CD4-positive, alpha-beta T cell treated with Interleukin-17A for 4 hours (primary cell): ENCODE measurements at places on chromosomes 6 and 20.

GRCh38 chr6:129500958-129501739 lies 208.8 kb downstream of the ARHGAP18 start:
- DNase-seq: peak; percentile 51

- DNase-seq: peak; percentile 36
Measured at GRCh38 chr20:63536997-63537524, at the start of gene PTK6. Gene PTK6, minus strand, starts transcription at chr20:63537376. Its CDS starts 62 bp downstream, at chr20:63537314.

- no peak for DNase-seq
Measured at GRCh38 chr20:61268024-61268423, 16.0 kb downstream of the CDH4 start.

- no peak for DNase-seq
Measured at GRCh38 chr6:120378582-120379220, 955.6 kb downstream of the TBC1D32 start.

DNA sequence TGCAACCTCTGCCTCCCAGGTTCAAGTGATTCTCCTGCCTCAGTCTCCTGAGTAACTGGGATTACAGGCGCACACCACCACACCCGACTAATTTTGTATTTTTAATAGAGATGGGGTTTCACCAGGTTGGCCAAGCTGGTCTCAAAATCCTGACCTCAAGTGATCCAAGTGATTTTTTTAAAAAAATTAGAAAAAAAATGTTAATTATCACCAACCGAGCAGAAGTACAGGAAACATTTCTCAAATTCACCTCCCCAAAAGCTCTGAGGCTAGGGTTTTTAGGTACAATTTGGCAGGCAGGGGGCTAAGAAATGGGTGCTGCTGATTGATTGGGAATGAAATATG lies 14.9 kb upstream of the SLC22A16 start:
- DNase-seq: no peak

- DNase-seq: no peak
Measured at GRCh38 chr6:151239603-151240035, at the start of gene AKAP12. Gene AKAP12, plus strand, starts transcription at chr6:151239967. Its CDS starts 596 bp downstream, at chr6:151240563.

DNA sequence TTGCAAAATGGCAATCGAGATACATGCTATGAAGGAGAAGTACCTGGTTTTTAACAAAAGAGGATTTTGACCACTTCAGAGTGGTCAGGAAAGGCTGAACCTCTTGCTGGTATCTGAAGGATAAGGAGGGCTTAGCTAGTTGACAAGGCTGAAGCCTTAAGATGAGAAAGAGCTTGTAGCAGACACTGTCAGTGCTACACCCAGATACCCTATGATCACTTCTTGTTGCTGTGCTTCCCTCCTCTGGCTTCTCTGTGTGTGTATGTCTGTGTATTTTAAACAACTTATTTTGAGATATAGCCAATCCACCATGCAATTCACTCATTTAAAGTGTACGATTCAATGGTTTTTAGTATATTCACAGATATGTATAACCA lies 38.9 kb upstream of the TGM2 start:
- DNase-seq: no peak

- peak; percentile 62 for DNase-seq
Measured at GRCh38 chr6:42960243-42961019, at the start of gene GNMT. Gene GNMT, plus strand, starts transcription at chr6:42960754. Its CDS starts 14 bp downstream, at chr6:42960768.

GRCh38 chr6:10745116-10745515 lies 2.5 kb upstream of the TMEM14B start:
- DNase-seq: no peak

DNA sequence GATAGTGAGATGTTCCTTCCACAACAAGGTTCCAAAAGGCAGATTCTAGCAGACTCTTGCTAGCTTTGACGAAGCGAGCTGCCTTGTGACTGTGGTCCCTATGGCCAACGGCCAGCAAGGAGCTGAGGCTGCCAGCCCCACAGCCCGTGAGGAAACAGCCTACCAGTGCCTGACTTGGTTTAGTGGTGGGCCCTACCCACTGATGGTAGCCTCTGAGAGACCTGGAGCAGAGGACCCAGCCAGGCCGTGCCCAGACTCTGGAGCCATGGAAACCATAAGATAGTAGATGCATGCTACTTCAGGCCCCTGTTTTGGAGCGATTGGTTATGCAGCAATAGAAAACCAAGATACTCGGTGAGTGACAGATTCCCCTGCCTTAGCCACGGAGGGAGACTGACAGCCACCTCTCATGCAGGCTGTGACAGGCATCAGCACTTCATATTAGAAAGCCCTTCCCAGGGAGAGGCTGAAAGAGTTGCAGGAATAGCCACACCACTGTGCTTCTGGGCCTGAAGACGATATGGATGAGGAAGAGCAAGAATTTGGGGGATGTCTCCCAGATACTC lies 19.2 kb downstream of the PSMG4 start:
- no peak for DNase-seq

DNA sequence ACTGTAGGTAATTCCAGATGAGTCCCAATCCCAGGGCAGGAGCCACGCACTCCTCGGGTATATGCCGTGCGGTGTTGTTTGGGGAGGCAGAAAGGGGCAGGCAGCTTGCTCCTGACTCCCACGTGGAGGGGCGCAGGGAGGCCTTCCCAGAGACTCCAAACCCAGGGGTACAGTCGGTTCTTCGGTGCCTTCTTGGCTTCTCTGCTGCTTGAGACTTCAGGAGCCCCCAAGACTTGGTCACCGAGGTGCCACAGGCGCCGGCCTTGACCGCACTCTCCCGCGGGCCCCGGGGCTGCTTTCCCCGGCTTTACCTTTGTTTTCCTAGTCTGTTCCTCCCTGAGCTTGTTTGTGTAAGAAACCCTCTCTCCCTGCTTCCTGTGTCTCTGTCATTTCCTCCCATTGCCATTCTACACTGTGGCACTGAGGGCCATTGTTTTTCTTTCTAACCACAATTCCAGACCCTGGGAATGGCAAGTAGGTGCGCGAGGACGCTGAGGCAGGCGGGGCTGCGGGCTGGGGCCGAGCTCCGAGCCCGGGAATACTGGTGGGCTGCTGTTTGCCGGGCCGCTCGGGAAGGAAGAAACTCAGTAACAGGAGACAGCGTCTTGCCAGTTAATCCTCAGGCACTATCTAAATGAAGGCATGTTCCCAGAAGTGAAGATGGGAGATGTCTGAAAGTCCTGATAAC lies 215.6 kb upstream of the HEY2 start:
- DNase-seq: no peak

- DNase-seq: no peak
Measured at GRCh38 chr6:36079601-36080000, 50.7 kb upstream of the MAPK13 start.

DNA sequence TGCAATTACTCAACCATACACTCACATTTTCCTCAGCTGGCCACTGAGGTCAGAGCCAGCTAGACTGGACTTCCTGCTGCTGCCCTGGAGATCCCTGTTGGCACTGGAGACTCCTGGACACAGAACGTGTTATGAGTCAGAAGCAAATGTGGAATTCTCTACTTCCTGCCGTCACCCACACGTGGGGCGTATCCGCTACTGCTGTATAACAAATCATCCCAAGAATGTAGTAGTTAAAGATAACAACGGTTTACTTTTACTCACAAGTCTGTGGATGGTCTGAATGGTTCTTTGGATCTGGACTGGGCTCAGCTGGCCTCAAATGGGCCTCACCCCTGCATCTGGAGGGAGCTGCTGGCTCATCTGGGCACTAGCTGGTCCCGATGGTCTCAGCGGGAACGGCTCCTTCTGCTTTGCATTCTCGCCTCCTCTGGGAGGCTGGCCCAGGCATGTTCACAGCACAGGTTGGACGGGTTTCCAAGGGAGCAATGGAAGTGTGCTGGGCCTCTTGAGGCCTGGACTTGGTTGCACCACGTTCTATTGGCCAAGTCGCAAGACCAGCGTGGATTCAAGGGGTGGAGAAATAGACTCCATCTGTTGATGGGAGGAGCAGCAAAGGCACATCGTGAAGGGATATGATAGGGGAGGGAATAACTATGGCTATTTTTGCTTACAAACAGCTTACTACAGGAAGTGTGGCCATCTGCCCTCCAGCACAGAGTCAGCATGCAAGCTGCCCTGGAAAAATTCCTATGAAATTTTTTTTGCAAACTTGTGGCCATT lies 118.5 kb downstream of the SNX5 start:
- DNase-seq: no peak

- DNase-seq: no peak
Measured at GRCh38 chr20:17304774-17305173, 77.9 kb downstream of the PCSK2 start.

DNA sequence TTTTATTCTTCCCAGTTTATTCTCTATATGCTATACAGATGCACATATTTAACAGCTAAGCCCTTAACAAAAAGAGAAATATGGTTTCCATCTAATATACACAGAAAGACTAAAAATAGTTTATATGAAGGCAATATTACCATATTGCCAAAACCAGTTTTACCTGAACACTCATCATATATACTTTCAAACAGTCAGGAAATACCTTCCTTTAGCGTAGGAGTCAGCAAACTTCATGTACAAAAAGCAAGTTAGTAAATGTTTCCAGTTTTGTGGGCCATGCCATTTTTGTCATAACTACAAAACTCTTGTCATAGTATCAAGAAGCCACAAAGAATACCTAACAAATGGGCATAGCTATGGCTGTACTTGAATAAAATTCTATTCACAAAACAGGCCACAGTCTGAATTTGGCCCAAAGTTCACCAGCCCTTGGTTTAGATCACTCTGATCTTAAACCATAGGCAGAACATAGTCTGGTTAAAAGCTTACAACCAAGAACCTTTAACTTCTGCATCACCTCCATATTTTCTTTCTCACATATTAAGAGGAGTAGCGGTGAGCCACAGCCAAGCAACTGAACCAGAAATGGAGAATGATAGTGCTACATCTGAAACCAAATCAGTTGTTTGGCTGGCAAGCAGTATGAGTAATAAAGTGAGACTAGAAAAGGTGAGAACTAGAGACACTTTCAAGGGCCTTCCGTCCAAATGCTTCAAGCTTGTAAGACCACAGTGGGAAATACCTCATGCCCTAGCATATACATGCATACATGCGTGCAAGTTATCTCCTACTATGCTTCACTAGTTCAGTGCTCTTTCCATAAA lies 116.6 kb downstream of the PTPRK start:
- DNase-seq: no peak

GRCh38 chr6:133814797-133815196 lies 74.1 kb upstream of the TCF21 start:
- DNase-seq: no peak

- DNase-seq: no peak
Measured at GRCh38 chr6:31776485-31776988, 591 bp downstream of the VWA7 start.

GRCh38 chr20:58224097-58224496 lies 4.4 kb downstream of the ANKRD60 start:
- no peak for DNase-seq

DNA sequence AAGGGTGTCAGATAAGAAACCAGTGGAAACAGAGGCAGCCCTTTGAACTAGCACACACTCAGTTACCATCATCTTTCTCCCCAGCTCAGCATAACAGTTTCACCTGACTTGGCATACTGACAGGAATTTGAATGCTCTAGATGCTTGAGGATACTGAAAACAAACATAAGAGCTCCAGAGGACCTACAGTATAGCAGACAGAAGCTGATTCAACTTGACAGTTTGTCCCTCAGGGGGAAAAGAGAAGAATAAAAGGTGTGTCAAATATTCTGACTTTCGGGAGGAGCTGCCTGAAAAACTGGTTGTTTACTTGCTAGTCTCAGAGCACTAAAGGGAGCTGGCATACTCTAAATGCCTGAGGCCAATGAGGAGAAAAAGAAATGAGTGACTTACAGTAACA lies 35.1 kb downstream of the EYS start:
- DNase-seq: no peak

DNA sequence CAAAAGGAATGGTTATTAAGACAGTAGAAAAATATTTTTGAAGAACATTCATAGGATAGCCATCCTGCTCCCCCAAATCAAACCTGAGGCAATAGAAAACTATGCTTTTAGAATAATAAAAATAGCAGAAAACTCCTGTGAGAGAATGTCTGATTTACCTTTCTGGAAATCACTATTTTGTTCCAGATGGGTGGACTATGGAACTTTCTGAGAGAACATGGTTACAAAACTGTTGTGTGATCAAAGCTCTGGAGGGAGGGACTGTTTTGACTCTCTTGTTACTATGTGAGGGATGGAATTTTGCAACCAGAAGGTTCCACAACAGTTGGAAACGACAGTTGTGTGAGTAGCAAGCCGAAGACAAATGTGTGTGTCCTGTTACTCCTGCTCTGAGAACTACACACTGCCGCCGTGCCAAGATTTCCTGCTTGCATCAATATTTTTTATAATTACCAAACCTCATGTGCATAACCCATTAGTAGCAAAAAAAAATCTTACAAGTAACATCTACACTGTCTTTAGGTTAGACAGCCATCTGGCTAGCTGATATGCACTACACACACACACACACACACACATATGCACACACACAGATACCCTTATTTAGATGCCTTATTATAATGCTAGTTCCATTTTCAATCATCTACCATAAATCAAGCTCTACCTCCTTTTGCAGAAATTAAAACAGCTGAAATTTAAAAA lies 11.0 kb upstream of the HIVEP1 start:
- DNase-seq: no peak

DNA sequence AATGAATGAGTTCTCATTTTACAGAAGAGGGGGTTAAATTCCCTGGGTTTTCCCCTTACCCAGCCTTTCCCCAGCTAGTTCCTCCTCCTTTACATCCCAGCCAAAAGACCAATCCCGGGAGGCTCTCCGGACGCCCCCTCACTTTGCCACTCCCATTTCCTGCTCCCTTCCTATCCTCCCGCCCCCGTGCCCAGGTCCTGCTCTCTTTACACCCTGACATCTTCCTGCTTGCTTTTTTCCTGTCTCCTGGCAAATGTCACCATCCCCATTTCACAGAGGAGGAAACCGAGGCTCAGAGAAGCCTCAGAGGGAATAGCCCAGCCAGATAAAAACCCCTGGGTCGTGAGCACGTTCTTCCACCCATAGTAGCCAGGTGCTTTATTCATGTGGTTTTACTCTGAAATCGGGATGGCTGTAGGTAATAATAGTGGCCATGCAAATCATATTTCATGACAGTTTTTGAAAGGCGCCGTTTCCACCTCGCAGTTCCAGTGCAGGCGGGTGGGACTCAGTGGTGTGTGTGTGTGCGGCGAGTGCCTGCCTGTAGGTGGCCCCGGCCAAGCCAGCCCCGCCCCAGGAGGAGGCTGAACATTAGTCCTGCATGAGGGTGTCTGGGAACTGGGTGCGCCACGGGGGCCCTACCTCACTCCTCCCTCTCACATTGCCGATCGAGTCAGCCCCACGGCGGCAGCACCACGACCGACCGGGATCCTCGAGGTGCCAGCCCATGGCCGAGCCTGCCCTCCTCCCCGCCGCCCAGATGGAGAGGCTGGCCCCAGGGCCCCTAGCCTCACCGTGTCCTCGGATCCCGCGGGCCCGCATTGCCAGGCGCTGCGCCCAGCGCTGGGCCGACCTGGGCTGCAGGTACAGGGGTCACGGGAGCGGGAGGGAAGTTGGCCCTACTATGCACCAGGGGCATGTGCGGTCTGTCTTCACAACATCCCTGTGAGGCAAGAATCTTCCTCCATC lies at the start of gene ARHGAP40:
Gene ARHGAP40, plus strand, starts transcription at position 594 of the 969 bp plus-strand sequence.
- DNase-seq: no peak

DNA sequence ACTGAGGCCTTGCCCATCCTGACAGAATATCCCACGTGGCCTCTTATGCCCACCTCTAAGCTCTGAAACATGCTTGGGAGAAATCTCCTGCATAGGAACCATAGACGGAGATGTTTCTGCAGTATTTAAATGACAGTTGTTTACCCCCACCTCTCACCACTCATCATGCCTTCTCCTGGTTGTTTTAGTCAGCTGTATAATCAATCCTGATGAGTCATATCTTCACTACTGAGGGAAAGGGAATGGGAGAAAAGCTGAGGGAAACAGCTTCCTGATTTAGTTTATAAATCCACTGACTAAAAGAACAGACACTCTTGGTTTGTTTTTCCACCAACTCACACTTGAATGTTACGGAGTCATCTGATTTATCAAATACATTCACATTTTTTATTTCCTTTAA lies 113.2 kb upstream of the TENT5A start:
- DNase-seq: no peak

- peak; percentile 56 for DNase-seq
Measured at GRCh38 chr6:125904871-125905270, 51.7 kb upstream of the HINT3 start.
